Testis (tissue), 5 donors: ENCODE measurements at places on chromosomes 1 and 21. TPM values are rescaled to one million over a fixed set of nuclear protein-coding genes. Genes with fewer than 3 reads are reported as not detected.

Gene HES3
- not detected for total RNA-seq

Gene CRYZL1
- 73.2 TPM for total RNA-seq

Gene WLS
- 32.6 TPM for total RNA-seq

Gene ZMYND12
- 40.7 TPM for total RNA-seq

Gene SLC44A3
- 2.7 TPM for total RNA-seq

Gene ERMAP
- 14.0 TPM for total RNA-seq

Gene MROH9
- total RNA-seq, result 1.1 TPM

Gene OR10Z1
- not detected for total RNA-seq

Gene ADORA1
- total RNA-seq, result 43.2 TPM

Gene RGS8
- 3.1 TPM for total RNA-seq

Gene MASP2
- 0.31 TPM for total RNA-seq

Gene ELAVL4
- total RNA-seq, result 9.0 TPM

Gene PLXNA2
- 4.1 TPM for total RNA-seq

Gene SLC5A9
- total RNA-seq, result 1.4 TPM

Gene LHX8
- 1.4 TPM for total RNA-seq

Gene OPRD1
- total RNA-seq, result 0.63 TPM

Gene PLCH2
- 6.5 TPM for total RNA-seq

Gene DEDD
- total RNA-seq, result 53.8 TPM

Gene JTB
- total RNA-seq, result 159 TPM

Gene RPE65
- total RNA-seq, result 0.16 TPM

Gene GPR52
- total RNA-seq, result 4.8 TPM

Gene LMOD1
- 46.3 TPM for total RNA-seq

Gene DDAH1
- total RNA-seq, result 54.3 TPM

Gene IL12RB2
- total RNA-seq, result 2.1 TPM

Gene CREG1
- 181 TPM for total RNA-seq

Gene BCL10
- total RNA-seq, result 16.8 TPM

Gene KLHL20
- 46.1 TPM for total RNA-seq

Gene NBPF26
- 41.2 TPM for total RNA-seq

Gene TAS1R3
- 1.5 TPM for total RNA-seq

Gene ALX3
- 0.79 TPM for total RNA-seq

Gene SPOCD1
- total RNA-seq, result 32.0 TPM

Gene SLC27A3
- total RNA-seq, result 38.5 TPM

Gene SLC44A5
- total RNA-seq, result 4.9 TPM

Gene TMEM240
- total RNA-seq, result 6.3 TPM

Gene GJB3
- total RNA-seq, result 0.55 TPM

Gene MX1
- 22.7 TPM for total RNA-seq

Gene UBASH3A
- 1.4 TPM for total RNA-seq

Gene SPAG17
- total RNA-seq, result 34.6 TPM

Gene SLC9A1
- total RNA-seq, result 16.8 TPM

Gene LCE3D
- total RNA-seq, result not detected

Gene OR2T35
- total RNA-seq, result not detected

Gene OR4F16
- 4.3 TPM for total RNA-seq

Gene OR2L3
- total RNA-seq, result 0.39 TPM

Gene DAB1
- total RNA-seq, result 0.79 TPM

Gene RGSL1
- 12.6 TPM for total RNA-seq

Gene MATN1
- total RNA-seq, result 0.62 TPM

Gene GFI1
- 3.1 TPM for total RNA-seq

Gene B3GALT2
- 2.5 TPM for total RNA-seq

Gene ADAM30
- 9.5 TPM for total RNA-seq

Gene XKR8
- 11.7 TPM for total RNA-seq
